AG10803 (cell line): ENCODE measurements at places on chromosomes 3 and 15.

DNA sequence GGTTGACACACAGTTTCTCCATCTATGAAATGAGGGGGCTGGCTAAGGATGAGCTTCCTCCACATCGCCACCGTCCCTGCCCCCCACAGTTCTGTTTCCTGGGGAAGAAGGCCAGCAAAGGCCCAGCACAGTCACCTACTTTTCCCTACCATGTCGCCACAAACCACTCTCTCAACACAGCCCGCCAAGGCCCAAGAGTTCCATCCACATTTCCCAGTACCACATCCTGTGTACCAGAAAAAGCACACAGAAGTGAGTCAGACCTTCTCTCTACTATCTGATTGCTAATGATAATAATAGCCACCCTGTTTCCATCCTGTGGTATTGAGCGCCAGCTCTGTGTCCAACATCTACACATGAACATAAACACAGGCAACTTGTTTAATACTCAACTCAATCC, 30.3 kb upstream of the C15orf39 start:
- DNase-seq, result peak; percentile 80

DNA sequence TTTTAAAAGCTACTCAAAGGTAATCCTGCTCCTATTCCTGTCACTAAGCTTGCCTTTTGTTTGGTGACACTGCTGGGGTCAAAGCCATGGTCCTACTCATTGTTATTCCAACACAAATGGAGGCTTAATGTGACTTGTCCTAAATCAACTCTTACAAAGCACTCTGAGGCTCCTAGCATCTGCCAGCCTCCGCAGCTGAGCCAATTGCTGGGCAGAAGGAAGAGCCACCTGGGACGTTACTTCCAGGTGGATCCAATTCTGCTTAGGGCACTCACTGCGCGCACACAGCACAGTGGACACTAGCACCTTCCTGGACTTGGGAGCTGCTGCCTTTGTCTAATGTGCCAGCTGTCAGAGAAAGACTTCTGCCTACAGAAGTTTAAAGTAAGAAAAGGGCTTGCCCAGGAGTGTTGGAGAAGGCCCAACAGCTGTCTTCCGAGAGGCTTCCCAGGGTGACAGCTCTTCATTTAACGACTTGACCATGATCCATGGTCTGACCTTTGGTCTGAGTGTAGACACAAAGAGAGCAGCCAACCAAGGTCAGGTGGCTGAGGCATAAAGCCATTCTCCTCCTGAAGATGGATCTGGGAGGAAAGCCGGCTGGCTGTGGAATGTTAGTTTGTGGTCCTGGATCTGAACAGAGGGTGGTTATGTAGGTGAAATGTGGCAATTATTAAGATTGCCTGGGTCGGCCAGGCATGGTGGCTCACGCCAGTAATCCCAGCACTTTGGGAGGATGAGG, 102.2 kb downstream of the AQP9 start:
- DNase-seq, result no peak

DNA sequence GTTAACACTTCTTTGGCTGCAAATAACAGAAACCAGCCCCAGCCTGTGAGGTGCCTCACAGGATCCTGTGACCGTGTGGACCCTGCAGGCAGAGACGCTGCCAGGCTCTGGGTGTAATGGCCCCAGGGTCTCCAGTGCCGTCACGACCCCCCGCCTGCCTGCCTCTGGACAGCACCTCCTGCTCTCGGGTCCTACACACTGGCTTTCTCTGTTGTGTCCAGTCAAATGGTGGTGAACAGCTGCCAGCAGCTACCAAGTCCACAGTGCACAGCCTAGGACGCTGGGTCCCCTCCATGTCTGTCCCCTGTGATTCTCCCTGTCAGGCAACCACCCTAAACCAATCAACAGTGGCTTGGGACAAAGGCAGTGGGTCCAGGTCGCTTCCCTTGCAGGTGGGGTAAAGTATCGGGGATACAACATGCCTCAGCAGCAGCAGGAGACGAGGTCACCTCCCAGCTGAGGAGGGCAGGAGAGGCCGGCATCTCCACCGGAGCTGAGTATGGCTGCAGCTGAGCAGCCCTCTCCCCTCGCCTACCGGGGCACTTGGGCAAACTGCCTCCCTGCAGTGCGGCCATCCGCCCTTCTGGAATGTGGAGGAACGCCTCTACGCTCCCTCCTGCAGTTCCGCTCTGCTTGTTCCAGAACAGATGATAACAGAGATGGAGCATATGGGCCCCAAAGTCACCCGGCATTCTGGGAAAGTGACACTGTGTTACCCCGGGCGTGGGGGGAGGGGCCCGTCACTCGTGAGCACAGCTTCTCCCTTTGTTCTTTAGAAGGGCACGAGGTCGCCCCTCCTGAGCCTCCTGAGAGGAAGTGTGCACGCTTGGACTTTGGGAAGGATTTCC, 21.1 kb upstream of the SKOR1 start:
- no peak for DNase-seq

DNA sequence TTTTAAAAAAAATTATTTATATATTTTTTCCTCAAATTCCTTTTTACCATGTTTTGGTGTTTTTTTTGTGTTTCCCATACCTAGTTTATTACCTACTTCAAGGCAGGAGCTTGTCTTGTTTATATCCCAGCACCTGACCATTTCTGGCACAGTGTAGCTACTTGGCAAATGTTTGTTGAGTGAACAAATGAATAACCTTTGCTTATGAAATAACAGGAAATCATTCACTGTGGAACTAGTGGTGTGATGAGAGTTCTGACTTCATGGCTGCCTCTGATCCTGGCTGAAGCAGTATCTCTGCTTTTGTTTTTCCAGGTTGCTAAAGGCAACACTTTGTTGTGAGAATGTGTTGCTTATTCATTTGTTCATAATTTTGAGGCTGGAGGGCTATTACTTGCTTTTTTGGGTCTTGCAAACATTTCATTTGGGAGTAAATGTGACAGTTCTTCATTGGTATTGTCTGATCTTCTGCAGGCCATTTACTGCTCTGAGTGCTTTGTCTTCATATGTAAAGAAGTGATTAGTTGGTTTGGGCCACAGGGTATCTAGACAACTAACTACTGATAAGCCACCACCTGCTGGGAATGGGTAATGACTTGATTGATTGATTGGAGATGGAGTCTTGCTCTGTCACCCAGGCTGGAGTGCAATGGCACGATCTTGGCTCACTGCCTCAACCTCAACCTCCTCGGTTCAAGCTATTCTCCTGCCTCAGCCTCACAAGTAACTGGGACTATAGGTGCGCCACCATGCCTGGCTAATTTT, 5.7 kb downstream of the RAD54L2 start:
- DNase-seq, result no peak

DNA sequence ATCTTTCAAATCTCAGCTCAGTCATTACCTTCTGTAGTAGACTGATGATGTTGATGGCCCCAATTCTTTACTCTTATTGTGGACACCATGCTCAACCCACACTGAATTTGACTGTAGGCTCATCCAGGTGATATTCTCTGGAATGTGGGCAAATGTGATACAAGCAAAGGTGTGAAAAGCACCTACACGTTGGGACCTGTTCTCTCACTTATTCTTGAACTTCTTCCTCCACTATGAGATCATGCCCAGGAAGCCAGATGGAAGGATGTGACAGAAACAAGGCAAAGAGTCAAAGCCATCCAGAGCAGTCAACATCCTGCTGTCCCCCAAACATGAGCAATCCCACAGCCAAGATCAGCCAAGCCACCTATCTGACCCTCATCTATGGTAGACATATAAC, 471.2 kb upstream of the UBE2E2 start:
- no peak for DNase-seq

DNA sequence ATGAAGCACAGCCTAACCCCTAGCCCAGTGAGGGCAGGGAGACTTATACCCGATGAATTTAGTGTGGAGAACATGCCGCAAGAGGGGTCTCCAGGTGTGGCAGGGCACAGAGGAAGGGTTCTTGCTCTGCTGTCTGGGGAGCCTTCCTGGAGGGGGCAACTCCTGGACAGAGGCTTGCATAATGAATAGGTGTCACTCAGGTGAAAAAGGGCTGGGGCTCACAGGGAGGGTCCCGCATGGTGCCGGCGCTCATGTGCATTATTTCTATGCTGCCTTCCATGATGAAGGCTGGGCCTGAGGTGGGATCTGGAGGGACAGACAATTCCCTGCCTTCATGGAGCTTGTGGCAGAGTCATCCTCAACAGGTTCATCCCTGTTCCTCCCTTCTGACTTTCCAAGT, 51.5 kb downstream of the ITGA11 start:
- no peak for DNase-seq

DNA sequence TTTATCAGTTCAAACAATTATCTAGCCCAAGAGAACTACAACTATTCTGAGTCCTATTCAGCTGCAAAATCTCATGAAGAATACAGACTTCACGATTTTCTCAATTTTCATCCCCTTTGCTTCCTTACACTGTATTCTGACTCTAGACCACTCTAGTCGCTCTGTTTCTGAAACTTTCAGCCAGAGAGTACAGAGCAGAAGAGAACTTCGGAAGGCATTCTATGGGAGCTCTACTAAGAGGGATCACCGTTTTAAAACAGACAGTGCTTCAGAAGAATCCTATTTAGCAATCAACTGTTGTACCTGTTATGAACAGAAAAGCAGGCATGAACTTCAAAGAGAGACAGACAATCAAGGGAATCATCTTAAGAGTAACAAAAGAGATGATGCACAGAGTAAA, 419.4 kb downstream of the SHQ1 start:
- no peak for DNase-seq

DNA sequence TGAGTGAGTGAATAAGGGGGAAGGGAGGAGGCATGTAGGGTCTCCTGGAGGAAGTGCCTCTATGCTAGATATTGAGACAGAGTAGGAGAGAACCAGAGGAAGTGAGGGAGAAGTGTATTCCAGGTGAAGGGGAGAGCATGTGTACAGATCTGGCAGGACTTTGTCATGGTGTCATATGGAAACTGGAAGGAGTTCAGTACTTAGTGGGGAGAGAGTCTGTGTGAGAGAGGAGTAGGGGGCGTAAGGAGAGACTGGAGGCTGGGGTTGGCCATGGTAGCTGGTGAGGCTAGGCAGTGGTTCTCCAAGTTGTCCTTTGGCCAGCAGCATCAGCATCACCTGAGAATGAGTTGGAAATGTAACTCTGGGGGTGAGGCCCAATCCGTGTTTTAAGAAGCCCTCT, 29.6 kb upstream of the EPHB1 start:
- DNase-seq, result no peak

- DNase-seq, result no peak
These were observed 312.5 kb downstream of the TIGIT start for GRCh38 chr3:114606336-114606735.

GRCh38 chr3:194608981-194609380, 24.2 kb downstream of the TMEM44 start:
- no peak for DNase-seq

GRCh38 chr15:74500401-74500800, 39.4 kb upstream of the UBL7 start:
- no peak for DNase-seq

DNA sequence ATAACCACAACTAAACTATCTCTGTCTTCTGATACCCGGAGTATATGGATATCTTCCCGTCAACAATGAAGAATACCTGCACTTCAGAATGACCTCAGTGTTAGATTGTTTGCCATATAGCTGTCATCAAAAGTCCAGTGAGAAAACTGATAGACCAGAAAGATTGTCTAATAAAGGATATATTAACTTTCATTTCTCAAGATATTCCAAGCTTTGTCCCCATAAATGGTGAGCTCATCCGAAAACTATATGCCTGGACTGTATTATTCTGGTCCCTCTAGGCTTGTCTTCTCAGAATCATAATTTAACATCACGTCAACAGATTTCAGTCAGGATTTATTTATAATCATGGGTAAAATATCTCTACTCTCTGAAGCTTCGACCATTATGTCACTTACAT, 100.5 kb downstream of the ATP8B4 start:
- no peak for DNase-seq

GRCh38 chr15:50071551-50072258, 47.3 kb downstream of the ATP8B4 start:
- DNase-seq, result no peak

DNA sequence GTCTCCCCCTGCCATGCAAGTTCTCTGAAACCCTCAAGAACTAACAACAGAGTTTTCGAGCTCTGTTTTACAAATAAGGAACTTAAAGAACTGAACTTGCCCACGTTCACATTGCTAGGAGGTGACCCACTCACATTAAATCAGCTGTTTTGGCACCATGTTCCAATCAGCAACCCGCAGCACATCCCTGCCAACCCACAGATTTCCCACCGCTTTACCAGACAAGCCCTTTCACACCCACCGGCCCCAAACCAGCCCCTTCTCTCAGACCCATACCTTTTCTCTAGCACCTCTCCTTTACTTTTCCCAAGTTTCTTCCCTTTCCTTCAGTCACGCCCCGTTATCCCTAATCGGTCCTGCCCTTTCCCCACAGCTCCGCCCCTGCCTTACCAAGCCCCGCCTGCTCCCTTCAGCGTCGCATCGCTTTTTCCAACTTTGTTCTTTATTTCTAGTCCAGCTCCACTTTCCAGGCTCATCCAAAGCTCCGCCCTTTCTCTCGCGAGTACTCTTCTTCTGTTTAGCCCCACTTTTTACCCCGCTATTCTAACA, 804 bp upstream of the BRPF1 start:
- peak; percentile 69 for DNase-seq

GRCh38 chr3:155018621-155019330, 61.3 kb upstream of the MME start:
- peak; percentile 31 for DNase-seq

- DNase-seq, result no peak
These were observed 31.7 kb downstream of the RAB27A start for GRCh38 chr15:55257938-55258337.

GRCh38 chr15:44298878-44299277, 10.4 kb downstream of the GOLM2 start:
- DNase-seq, result no peak

DNA sequence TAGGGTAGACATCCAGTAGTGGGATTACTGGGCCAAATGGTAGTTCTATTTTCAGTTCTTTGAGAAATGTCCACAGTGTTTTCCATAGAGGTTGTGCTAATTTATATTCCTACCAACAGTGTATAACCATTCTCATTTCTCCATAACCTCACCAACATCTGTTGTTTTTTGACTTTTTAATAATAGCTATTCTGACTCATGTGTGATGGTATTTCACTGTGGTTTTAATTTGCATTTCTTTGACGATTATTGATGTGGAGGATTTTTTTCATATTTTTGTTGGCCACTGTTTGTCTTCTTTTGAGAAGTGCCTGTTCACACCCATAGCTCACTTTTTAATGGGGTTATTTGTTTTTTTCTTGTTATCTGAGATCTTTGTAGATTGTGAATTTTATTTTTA, 125.2 kb downstream of the CFAP20DC start:
- peak; percentile 71 for DNase-seq

- peak; percentile 75 for DNase-seq
These were observed 79.4 kb downstream of the GTPBP8 start for GRCh38 chr3:113070072-113070640.

GRCh38 chr15:72771329-72771725, 12.2 kb downstream of the ADPGK start:
- no peak for DNase-seq

GRCh38 chr3:18284716-18285115, 140.4 kb downstream of the SATB1 start:
- no peak for DNase-seq

DNA sequence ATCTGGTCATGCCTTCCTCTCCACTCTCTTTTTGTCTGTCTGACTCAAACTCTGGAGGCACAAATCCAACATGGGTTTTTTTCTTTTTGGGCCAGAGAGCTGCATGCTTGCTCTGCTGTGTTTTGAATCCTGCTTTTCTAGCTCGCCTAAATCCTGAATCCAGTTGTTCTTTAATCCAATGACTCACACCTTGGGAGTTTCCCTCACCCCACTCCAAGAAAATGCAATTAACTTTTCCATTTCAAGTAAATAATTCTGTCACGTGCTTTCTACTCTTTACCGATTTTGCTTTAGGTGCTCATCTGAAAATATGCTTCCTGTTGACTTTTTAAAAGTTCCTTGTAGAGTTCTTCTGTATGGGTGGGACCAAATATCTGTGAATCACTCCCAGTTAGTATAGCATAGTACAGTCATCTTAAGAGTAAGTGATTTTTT, 47.6 kb downstream of the SLMAP start:
- DNase-seq, result peak; percentile 87
